ENCODE measurements at places on chromosomes 6 and 20.
A peak's percentile ranks its signal among the peaks of the same experiment; 100 is the strongest.

DNA sequence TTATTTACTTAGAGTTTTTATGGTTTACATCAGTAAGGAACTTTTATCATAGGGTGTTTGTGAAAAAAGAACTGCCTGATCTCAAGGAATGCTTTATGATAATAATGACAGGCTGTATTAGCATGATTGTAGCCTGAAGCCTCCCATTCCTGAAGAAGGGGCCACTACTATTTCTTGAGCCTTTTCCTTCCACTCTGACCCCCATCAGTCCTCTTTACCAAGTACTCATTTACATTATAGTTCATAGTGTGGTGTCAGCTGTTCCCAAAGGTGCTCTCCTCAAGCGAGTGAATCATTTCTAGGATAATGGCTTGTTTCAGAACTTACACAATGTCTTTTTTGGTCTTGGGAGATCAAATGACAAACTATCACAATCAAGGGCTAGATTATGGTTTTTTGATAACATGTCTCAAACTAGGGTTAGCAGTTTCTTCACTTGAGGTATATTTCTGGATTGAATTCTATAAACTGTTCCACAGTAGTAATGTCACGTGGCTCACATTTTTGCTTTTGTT is 283.6 kb downstream of the CDKAL1 start:
- DNase-seq: no peak

DNA sequence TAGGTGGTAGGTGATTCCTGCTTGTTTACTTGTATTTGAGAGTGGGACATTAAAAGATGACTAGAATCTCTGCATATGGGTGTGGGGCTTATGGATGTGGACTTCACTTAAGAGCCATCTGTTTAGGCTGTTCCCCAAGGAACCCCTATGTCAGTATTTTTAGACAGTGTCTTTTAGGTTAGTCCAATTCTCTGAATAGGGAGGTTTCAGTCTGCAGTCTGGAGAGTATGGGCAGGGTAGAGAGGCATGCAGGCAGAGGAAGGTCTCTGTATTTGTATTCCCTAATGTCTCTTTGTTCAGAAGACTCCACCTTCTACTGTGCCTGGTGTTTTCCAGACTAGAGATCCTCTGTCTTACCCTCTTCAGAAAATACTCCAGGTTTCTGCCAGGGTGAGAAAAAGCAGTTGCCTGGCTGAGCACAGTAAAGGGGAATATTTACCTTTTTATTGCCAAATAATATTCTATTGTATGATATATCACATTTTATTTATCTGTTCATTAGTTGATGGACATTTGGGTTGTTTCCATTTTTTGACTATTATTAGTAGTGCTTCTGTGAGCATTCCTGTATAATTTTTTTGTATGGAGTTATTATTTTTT is 19.1 kb downstream of the SLX4IP start:
- no peak for DNase-seq

- DNase-seq: no peak
These were observed 49.4 kb upstream of the COL10A1 start for GRCh38 chr6:116175344-116175743.

- peak; percentile 76 for DNase-seq
These were observed 29.6 kb downstream of the SRSF3 start for GRCh38 chr6:36623547-36624459.

- DNase-seq: no peak
These were observed 130.4 kb upstream of the LRFN2 start for GRCh38 chr6:40717411-40718057.

DNA sequence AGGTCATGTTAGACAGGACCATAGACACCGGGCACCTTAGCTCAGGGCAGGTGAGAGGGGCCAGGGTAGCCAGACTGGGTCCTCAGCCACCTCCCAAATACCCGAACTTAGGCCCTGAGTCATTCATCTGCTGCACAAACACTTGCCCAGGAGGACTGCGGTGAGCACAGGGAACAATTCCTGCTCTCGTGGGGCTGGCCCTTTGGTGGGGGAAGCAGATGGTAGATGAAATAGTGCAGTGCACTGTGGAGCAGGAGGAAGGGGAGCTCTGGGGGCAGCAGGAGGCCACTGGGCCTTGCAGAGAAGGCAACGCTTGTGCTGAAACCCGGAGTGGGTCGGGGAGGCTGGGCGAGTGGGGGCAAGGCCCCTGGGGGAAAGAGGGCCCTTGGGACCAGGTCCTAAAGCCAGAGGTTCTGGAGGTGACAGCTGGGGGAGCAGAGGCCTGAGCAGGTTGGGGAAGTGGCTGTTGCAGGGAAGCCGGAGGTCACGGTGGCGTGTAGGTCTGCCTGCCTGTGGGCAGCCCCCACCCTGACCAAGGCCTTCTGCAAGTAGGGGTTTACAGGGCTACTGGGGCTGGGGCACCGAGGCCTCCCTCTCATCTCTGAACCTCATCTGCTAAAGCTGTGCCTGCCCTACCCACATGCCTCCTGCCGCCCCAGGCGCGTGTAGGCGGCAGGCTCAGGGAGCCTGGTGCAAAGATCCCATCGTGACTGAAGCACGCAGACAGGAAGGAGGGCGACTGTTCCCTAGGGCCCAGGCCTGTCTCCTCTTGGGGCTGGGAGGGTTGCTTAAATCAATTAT is 4.7 kb upstream of the NPBWR2 start:
- DNase-seq: no peak

DNA sequence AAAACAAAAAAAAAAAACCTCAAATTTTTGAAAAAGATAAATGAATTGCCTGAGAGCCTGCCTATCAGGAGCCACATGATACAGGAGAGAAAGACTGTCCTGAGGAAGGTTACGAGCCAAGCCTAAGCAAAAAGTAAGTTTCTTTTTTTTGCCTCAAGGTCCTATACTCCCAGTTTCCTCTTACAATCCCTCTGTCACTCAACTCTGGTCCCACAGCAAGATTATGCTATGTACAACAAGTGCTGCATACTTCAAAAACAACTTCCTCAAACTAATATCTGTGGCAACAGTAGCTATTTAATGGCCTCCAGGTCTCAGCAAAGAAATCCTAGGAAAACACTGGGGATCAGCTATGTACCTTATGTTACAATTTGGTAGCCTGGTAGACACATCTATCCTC is 46.8 kb downstream of the PLN start:
- no peak for DNase-seq

DNA sequence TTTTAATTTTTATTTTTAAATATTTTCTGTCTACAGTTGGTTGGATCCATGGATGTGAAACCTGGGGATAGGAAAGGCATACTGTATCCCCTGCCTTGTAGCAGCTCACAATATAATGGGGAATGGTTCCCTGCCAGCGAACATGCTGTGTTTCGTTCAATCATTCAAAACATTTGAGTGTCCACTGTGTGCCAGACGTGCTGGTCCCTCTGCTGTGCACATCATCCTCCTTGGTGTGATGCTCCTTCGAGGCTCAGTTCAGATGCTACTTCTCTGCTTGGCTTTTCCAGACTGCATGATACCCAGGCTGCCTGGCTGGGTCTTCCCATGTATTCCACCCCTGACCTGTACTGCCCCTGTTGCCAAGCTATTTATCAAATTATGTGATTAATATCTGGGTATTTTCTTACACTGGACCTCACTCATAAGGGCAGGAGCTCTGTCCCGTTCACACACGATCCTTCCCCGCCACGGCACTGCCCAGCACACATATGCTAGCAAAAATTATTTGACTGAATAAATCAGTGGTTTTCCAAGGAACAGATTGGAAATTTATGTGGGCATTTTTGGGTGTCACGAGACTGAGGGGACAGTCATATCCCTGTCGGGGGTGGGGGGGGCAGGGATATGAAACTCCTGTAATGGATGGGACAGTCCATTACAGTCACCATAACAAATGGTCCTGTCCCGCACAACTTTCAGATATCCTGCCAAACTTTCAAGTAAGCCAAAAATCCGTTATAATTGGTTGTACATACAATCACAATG is 4.9 kb downstream of the SDCBP2 start:
- DNase-seq: no peak

DNA sequence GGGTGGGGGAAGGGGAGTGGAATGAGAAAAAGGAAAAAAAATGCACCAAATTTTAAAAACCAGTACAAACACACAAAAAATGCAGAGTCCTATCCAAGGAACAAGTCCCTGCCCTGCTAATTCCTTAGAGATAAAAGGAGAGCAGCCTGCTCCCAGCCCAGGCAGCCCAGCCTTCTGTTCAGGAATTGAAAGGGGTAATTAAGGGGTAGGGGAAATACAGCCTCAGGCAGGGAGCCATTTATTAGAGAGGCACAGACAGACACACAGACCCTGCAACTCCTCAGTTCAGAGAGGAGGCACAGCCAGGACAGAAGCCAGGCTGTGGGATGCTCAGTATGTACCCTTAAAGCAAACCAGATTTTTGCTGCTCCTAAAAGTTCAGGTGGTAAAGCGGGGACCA is 137.2 kb downstream of the EYA2 start:
- no peak for DNase-seq

GRCh38 chr6:126804332-126805064 is 314.0 kb upstream of the RSPO3 start:
- DNase-seq: no peak

Data from stimulated activated CD4-positive, alpha-beta T cell treated with anti-CD3 and anti-CD28 coated beads, TNF-alpha, amount 100 ng/mL, for 24 hours (primary cell).